Substantia nigra (tissue), 51 donors: ENCODE measurements at places on chromosomes 16 and 17.

DNA sequence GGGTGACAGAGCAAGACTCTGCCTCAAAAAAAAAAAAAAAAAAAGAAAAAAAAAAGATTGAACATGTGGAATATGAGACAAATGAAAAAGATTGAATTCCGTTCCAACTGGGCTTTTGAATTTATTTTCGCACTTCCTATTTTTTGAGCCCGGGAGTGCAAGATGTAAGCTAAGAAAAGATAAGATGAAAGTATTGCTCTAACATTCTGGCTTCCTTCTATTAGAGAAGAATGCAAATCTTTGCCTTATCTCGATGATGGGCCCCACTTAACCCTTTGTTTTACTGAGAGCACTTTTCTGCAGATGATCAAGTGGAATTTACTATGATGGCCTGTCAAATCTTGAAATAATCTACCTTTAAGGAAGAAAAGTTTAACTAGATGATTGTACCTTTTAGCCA is 96.3 kb downstream of the WWOX start:
- DNase-seq: no peak

GRCh38 chr16:9446471-9447194 is 355.2 kb downstream of the HAPSTR1 start:
- DNase-seq: no peak

DNA sequence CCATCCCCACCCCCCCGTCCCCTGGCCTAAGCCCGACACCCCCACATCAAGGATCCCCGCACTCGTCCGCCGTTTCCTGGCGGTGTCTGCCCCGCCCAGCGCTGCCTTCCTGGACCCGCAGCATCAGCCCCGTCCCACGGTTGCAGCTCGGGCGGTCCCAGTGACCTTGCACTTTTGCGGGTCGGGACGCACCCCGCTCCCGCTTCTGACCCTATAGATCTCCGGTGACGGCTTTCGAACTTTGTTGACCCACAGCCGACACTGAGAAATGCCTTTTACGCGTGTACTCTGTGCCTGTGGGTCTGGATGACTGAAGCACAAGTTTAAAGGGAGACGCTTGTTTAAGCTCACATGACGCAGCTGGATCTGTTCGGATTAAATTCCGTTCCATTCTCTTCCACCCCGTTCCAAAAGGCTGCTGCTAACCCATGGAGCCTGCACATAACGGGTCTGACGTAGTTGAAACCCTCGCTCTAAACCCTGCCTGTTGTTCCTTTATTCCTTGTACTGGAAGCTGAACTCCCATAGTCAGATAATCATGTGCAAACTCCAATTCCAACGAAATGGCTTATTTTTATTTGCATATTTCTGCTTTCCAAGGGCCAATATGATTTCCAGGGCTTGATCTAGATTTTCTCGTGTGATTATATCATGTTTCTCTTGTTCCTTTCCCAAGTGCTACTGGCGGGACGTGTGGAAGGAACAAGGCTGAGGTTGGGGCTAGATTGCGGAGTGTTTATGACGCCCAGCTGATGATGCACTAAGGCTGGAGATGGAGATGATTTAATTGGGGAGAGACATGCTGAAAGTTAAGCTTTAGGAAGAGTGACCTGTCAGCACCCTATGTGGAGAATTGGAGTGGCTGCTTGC is 834 bp downstream of the FLYWCH1 start:
- peak; percentile 47 for DNase-seq

GRCh38 chr16:80981103-80981502 is 25.6 kb downstream of the CMC2 start:
- DNase-seq: no peak
